Stimulated activated CD8-positive, alpha-beta memory T cell treated with anti-CD3 and anti-CD28 coated beads, Interleukin-7, amount 100 ng/mL, for 1 hour (primary cell): ENCODE measurements at places on chromosomes 4 and X.

DNA sequence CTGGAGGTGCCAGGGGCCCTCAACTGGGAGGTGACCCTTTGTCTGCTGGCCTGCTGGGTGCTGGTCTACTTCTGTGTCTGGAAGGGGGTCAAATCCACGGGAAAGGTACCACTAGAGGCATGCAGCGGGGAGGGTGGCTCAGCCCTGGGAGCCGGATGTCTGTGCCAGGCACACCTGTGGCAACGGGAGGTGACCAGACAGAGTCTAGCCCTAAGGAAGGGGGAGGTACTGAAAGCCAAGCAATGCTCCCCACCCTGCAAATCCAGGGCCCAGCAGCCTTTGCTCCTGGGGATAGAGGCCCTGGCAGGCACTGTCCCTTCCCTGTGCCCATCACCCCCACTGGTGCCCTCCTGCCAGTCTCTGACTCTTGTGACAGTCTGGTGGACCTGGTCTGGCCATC, 4.3 kb downstream of the SLC6A8 start:
- no peak for DNase-seq

DNA sequence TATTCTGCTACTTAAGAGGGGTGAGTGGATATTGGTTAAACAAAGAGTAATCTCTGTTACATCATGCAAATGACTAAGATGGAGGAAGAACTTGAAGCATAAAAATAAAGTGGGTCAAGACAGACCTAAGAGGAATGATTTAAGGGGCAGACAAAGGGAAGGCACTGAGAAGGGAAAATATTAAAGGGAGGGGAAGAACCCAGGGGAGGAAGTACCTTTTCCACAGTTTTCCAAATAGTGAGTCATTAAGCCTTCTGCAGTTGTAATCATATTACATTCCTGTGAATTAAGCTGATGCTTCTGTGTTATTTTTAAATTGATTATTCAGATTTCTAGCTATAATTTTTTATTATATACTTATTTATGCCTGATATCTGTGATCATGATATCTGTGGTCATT, 253.3 kb downstream of the CENPC start:
- DNase-seq = no peak

GRCh38 chr4:8882239-8882638, 10.6 kb upstream of the HMX1 start:
- no peak for DNase-seq

DNA sequence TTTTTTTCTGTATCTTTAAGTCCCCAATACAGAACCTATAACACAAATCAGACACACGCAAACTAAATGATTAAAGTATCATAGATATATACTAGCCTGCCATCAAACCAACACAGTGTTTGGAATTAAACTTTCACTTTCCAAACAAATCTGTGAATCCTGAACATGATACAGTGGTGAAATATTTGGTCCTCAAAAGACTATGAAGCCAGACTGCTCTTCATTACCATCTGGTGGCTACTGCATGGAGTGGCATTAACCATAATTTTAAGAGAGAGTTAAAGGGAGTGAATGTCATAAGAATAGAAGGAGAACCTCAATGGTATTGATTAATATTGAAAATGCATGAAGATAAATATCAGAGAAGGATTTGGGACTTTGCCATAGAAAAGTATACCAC, 9.2 kb upstream of the GABRA4 start:
- no peak for DNase-seq

DNA sequence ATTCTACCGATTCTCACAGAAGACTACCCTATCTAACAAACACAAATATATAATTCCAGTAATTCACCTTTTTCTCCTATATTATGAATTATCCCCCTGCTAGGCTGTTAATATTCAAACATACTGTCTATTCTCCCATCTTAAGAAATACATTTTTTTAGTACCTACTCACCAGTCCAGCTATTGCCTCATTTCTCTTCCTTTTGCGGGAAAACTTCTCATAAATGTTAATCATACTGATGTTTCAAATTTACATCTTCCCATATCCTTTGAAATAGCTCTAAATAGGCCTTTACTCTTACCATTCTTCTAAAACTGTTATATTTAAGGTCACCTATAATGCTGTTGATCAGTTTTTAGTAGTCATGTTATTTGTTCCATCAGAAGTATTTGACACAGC, 759.1 kb upstream of the SLIT2 start:
- no peak for DNase-seq

DNA sequence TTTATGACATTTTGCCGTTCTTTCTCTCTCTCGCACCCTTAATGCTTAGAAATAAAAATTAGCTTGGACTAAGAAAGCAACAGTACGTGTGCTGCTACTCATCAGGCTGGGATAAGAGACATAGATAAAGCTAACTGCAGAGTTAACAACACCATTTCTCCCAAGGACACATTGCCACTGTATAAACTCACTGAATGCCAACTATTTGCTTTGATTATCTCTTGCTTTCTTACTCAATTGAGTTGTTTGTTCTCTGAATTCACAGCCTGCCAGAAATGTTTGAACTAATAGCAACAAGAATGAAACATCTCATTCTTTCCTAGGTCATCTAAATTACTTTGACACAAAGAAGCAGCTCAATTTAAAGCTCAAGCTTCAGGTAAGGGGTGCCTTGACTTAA, 34.6 kb downstream of the F8 start:
- no peak for DNase-seq
